Naive thymus-derived CD4-positive, alpha-beta T cell (primary cell): ENCODE measurements at places on chromosomes 4 and X. TPM values are rescaled to one million over a fixed set of nuclear protein-coding genes. Genes with fewer than 3 reads are reported as not detected.

The KDR gene
- total RNA-seq = not detected

DNA sequence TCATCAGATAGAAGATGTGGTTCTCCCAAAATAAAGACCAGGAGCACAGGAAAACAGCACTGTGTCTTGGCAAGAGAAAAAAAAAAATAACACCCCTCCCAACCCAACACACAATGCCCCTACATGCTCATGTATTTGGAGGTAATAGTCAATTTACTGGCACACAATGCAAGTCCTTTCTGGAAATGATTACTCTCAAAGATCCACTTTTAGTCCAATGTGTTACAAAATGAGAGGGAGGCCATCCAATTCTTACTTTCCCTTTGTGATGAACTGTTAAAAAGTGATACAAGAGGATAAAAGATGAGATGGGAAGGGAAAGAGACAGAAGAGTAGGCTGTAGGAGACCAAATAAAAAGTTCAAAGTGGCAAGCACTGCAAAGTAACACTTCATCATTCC, 180.3 kb upstream of the DKK2 start:
- DNase-seq = no peak

The WAS gene
- 105 TPM for total RNA-seq

- DNase-seq = no peak
These were observed 262.5 kb upstream of the NDST3 start for GRCh38 chr4:117771647-117772337.

GRCh38 chrX:65574356-65574755, 39.8 kb upstream of the LAS1L start:
- DNase-seq = no peak

The HPGD gene
- 6.3 TPM for total RNA-seq

The SATL1 gene
- not detected for total RNA-seq

- DNase-seq = no peak
These were observed 116.8 kb upstream of the UGT8 start for GRCh38 chr4:114481856-114482255.

DNA sequence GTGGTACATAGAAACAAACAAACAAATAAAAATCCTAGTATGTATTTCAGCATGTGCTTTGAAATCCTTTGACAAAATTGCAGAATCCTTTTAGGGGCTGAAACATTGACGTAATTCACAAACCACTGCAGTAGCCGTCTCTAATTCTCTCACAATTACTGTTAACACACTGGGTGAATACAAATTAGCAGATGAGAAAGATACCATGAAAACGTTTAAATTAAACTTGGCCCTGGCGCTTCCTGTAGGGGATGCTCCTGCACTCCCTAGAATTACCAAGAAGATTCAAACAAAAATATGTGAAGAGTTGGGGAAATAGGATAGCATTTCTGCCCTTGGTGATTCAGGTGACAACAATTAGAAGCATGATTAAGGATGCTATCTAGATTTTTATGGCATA, 772.5 kb upstream of the PRKX start:
- DNase-seq = no peak

DNA sequence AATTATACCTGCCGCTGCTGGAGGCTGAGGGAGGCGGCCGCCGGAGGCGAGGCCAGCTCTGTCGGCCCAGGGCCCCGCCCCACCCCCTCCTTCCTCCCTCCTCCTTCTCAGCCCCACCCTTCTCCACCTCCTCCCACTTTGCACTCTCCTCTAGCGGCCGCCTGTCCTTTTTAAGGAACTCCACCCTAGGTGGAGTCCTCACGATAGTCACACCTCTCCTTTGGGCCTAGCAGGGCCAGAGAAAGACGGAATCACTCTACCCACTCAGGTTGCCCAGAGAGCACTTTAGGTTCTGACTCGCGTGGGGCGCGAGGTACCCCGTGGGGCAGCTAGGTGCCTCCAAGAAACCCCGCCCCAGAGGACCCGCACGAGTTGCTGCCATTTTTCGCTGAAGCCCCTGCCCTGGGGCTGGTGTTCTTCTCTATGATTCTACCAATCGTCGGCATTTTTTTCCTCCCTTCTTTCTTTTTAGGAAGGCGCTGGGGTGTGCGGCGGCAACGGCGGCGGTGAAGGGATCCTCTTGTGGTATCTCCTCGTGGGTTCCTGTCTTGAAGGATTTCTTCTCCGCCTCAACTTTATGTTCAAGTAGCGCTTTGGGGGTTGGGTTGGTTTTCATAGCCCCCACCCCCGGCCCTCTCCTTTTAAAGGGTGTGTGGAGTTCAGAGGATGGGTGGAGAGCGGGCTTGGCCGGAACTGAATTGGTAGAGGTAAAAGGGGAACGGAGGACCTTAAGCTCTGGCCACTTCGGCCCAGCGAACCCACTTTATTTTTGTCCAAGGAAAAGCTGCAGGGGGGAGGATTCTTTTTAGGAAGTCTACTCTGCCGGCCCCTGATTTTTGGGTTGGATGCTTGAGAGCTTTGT, at the start of gene KLF8:
KLF8 (plus strand) TSS at position 136 of the 862 bp plus-strand sequence. CDS start 979 bp downstream, outside the sequence.
- DNase-seq = no peak

- DNase-seq = no peak
These were observed 319.5 kb upstream of the POF1B start for GRCh38 chrX:85698921-85699320.

GRCh38 chrX:129626026-129626425, 28.7 kb downstream of the APLN start:
- no peak for DNase-seq

The LIMCH1 gene
- total RNA-seq = 0.05 TPM

- DNase-seq = no peak
These were observed 321.9 kb upstream of the PRPS2 start for GRCh38 chrX:12469296-12469695.

GRCh38 chr4:188423039-188423438, 283.8 kb downstream of the TRIML1 start:
- no peak for DNase-seq

DNA sequence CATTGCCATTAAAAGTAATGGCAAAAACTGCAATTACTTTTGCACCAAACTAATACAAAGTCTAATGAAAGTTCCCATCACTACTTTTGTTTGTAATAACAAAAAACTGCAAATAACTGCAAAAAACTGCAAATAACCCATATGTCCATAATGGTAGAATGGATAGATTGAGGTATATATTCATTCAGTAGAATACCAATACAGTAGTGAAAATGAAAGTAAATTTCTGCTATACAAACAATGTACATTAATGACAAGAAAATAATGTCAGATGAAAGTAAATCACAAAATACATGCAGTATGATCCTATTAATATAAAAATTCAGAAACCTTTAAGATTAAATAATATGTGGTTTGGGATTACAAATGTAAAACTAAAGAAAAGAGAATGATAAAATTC, 41.3 kb upstream of the CEP135 start:
- no peak for DNase-seq

- no peak for DNase-seq
These were observed 434.5 kb upstream of the FTHL17 start for GRCh38 chrX:31506360-31506759.

GRCh38 chrX:50458483-50458882, 12.1 kb downstream of the DGKK start:
- DNase-seq = no peak

GRCh38 chrX:10833299-10834169, 213.1 kb upstream of the MID1 start:
- no peak for DNase-seq

DNA sequence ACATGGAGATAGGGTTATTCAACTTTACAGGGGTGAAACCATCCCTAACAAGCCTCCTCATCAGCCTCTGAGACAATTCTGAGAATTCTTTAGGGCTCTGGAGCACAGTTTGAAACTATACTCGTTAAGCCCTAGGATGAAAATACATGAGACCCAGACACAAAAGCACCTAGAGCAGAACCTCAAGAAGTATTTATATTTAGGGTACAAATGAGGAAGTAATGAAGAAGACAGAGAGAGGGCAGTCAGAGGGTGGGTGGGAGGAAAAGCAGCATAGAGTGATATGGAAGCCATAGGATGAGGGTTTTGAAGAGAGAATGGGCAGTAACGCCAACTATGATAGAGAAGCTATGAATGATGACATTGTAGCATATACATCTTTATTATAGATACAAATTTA, 250.3 kb downstream of the DCLK2 start:
- no peak for DNase-seq

DNA sequence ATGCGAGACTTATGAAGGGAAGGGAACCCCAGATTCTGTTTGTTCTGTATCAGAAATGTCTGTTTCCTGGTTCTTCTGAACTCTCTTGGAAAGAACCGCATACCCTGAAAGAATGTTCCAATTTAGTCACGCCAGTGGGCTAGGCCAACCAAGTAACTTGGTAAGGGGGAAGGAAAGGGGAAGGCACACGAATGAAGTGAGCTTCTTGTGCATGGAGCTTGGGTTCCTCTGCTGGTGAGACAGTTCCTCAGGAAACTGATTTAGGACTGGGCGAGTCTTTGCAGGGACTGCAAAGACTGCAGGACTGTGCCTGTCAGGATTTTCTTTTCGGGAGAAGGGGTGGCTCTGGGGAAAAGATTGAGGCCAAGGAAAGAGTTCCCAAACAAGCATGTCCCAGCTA, 35.6 kb downstream of the FRMPD3 start:
- no peak for DNase-seq

The VCX gene
- total RNA-seq = not detected

- no peak for DNase-seq
These were observed 30.6 kb downstream of the ANK2 start for GRCh38 chr4:113080050-113080449.

GRCh38 chrX:68503836-68504636, 5.2 kb downstream of the YIPF6 start:
- no peak for DNase-seq

GRCh38 chr4:146649232-146649631, 10.5 kb downstream of the POU4F2 start:
- no peak for DNase-seq

DNA sequence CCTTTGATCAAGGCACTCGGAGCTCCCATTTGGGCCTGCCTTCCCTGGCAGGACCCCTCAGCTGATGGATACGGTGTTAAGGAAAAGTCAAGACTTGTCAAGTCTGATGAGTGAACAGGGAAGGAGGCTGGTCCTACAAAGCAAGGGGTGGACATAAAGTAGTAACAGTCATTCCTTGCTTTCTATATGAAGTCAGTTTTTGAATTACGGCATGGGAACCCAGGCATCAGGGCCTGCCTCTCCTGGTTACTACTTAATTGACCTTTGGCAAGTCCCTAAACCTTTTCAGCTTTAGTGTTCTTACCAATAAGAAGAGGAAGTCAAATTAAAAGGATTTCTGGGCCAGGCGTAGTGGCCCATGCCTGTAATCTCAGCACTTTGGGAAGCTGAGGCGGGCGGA, 7.0 kb downstream of the CHST7 start:
- DNase-seq = no peak

DNA sequence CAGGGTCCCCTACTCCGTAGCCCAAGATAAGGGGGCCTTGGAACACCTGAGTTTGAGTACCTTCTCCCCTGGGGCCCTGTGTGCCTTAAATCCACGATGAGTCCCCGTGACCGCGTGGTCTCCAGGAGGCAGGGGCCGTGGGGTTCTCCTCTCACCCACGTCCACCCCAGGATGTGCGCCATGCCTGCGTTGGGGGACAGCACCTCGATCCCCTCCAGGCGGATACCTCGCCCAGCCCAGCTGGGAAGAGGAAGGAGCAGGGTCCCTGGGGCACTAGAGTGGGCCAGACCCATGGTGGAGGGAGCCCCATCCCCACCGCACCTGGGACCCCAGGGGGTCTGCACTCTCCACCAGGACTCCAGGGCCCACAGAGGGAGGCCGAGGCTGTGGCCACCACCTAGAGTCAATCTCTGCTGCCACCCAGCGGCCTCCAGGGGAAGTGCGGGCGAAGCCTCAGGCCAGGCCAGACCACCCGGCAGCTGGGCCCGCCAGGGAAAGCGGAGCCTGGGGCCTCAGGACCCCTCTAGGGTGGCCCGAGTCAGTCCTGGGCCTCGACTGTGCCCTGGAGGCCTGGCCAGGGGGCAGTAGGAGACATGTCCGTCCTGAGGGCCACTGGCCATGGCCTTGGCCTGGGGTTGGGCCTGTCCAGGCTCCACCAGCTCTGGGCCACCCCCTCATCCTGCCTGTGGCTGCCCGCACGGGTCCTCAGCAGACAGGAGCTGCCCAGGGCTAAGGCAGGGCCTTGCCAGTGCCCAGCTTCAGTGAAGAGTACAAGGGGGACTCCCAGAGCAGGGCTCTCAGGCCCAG, 55.0 kb downstream of the FAM53A start:
- DNase-seq = peak; percentile 63

- no peak for DNase-seq
These were observed 4.1 kb upstream of the NDNF start for GRCh38 chr4:121076416-121076815.

GRCh38 chr4:44237643-44238042, 211.0 kb downstream of the KCTD8 start:
- DNase-seq = no peak

DNA sequence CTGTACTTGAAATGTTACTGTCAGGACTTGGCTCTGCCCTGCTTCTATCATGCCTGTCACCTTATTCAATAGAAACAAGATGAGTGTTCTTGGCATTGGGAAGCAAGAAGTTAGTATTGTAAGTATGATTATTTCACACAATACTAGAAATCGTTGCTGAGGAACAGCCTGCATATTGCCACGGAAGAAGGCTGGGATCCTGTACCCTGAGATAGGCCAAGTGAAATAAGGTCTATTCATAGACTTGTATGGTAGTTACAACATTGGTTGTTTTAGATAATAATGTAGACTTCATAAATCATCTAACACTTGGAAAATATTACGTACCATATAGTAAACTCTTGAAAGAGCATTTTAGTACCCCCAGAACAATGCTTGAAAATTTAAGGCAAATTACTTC, 215.9 kb downstream of the DMD start:
- no peak for DNase-seq

GRCh38 chr4:84870398-84871163, 95.9 kb downstream of the WDFY3 start:
- no peak for DNase-seq
